GOT3 (cell line): ENCODE measurements at places on chromosomes 3 and 15.

- no peak for DNase-seq
These were observed 202.0 kb downstream of the FNDC3B start for GRCh38 chr3:172241405-172241804.

DNA sequence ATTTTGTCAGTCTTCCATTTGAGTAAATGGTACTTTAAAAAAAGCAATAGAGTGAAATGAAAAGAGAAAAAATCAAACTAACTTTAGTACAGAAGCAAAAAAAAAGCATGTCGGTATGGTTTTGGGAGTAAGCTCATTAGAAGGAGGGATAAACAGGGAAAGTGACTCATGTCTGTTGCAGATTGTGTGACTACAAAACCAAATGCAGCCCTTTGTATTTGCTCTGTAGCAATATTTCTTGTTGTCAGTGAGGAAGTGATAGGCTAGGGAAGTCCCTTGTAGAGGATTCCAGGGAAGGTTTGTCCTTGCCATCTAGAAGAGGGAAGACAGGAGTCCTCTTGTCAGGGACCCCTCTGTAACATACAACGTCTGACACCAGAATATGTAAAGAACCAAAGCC is 150.5 kb upstream of the POU1F1 start:
- DNase-seq = no peak

- no peak for DNase-seq
These were observed 61.7 kb upstream of the VGLL3 start for GRCh38 chr3:87052499-87053260.

- DNase-seq = no peak
These were observed 68.1 kb upstream of the TLE3 start for GRCh38 chr15:70165716-70166284.

GRCh38 chr3:81592101-81592500 is 169.3 kb downstream of the GBE1 start:
- DNase-seq = no peak

DNA sequence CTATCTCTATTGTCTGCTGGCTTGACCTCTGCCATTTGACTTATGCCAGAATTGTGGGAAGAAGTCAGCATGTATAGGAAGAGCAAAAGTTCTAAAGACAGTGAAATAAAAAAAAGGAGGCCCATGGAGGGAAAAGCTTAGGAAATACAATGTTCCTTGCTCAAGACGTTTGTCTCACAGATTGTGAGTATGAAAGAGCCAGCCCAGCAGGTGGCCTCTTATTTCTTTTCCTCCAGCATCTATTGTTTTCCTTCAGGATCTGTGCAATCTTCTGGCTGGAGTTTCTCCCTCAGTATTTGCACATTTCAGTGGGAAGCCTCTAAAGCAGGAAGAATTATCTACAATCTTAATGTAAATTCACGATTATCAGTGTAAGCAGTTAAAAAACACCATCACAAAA is 43.7 kb downstream of the ZDHHC3 start:
- no peak for DNase-seq

DNA sequence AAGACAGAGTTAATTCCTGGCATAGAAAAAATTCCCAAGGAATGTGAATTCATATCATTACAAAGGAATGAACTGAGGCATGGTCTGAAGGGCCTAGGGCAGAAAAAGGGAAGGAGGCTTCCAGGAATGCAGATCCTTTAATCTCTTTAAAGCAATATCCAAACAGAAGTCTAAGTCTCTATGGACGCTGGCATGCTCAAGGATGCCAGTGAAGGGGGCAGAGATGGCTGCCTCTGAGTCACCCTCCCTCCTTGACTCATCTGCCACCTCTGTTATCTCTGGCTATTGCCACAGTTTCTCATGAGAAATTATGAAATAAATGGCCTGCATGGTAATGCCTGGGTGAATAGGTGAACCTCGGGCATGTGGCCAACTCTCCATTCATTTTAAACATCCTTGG is 96.3 kb upstream of the BCL6 start:
- DNase-seq = no peak

DNA sequence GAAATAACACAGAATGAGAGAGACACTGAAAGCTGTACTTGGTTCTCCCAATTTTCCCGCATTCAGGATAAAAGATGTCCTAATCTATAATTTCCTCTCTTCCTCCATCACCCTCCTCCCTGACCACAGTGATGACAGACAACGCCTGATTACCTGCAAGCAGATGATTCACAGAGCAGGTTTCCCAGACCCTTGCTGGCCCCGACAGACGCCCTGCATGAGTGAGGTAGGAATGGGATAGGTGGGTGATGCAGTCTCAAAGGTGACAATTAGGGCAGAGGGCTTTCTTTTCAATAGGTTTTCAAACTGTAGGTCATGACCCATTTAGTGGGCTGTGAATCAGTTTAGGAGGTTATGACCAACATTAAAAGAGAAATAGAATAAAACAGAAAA is 5.2 kb upstream of the CXCR6 start:
- no peak for DNase-seq

GRCh38 chr3:122394173-122394572 is 10.2 kb downstream of the FAM162A start:
- DNase-seq = no peak

- DNase-seq = no peak
These were observed 31.1 kb downstream of the EIF1B start for GRCh38 chr3:40340541-40341170.

DNA sequence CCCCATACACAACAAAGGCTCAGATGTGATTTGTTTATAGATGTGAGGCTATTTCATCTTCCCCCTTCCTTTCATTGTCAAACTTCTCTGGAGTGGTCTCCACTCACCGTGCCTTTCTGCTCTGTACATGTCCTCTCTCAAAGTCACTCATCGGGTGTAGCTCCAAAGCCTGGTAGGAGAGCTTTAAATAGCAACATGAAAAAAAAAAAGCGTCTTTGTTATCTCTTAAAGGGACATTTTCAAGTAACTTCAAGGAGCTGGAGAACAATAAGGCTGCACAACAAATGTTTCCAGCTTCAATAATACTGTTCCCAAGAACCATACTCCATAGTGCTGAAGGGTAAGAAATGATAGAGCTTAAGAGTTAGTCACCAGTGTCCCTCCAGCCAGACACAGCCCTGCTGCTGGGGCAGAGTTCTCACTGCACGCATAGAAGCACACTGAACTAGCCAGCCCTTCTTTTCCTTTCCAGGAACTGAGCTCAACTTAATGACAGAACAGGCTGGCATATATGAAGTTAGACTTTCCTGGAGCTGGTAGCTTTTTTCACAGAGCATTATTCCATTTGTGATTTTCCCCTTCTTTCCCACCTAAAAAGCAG is 8.1 kb downstream of the FBXO40 start:
- no peak for DNase-seq

DNA sequence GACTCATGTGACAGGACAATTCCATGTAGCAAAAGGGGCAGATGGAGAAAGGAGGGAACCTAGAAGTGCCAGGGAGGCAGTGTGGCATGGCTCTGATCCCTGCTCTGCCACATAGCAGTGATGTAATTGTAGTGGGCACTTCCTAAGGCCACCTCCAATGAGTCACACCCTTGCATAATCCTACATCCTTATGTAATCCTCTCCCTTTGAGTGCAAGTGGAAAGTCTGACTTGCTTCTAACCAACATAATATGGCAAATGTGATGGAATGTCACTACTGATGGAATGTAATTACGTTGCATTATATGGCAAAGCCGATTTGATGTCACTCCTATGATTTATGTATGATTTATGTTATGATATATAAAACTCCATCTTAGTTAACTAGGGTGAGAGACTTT is 72.9 kb upstream of the ATP2C1 start:
- no peak for DNase-seq

GRCh38 chr15:62307551-62307950 is 142.5 kb upstream of the C2CD4B start:
- DNase-seq = no peak

DNA sequence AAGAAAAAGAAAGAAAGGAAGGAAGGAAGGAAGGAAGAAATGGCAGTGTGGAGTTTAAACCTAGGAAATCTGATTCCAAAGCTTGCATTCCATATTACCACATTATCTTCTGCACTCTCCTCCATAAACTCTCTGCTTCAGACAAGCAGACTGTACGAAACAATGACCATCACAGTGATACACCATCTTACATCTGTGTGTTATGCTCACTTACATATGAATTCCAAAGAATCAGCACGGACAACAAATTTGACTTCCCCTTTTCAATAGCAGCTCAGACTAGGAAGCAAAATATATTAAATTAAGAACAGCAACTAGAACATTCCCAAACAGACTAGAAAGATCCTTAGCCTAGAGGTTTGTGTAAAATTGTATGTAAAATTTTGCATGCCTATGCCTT is 18.0 kb upstream of the PPM1L start:
- DNase-seq = no peak

- DNase-seq = no peak
These were observed 118.7 kb downstream of the LRIG1 start for GRCh38 chr3:66382142-66382541.

DNA sequence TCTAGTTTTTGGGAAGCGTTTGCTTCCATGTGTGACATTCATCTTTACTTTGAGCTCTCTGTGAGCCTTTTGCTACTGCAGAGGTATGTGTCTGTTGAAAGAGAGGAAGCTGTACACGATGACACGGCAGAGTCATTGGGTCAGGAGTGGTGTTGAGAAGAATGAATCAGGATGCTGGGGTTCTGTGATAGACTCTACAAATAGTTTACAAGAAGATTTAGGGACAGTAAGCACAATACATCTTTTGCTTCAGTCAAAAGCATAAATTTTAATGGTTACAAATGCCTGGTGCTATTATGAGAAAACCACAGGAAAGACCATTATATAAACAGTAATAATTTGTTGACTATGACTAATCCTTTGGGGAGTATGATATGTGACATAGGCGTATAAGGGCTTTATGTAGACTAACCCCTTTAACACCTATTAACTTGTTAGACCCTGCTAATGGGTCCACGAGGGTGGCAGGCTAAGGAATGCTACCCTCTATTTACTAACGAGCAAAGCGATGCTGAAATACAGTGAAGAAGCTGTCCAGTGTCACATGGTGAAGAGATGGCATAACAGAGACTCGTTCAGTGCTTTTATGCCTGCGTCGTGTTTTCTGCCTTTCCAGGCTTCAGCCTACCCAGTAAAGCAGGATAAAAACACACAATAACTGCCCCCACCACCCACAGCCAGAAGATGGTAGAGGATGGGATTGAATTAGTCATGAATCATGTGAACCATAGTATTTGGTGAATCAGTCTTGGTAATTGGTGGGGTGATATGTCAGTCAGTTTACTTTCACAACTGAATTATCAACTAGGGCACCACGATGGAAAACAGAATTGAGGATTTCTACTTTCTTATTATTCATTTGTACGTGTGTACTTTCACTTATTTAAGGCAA is 118.8 kb downstream of the LPP start:
- no peak for DNase-seq

DNA sequence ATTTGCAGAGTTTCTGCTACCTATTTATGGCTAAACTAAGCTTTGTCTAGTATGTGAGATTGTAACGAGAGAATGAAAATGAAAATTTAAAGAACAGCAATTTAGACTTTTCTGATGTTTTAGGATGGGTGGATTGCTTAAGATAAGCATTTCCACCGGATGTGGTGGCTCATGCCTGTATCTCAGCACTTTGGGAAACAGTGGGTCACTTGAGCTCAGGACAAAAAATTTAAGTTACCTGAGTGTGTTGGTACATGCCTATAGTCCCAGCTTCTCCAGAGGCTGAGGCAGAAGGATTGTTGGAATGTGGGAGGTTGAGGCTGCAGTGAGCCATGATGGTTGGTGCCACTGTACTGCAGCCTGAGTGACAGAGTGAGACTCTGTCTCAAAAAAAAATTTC is 3.3 kb downstream of the PPP4R2 start:
- no peak for DNase-seq

- DNase-seq = no peak
These were observed 40.5 kb downstream of the TGM4 start for GRCh38 chr3:44914936-44915335.

DNA sequence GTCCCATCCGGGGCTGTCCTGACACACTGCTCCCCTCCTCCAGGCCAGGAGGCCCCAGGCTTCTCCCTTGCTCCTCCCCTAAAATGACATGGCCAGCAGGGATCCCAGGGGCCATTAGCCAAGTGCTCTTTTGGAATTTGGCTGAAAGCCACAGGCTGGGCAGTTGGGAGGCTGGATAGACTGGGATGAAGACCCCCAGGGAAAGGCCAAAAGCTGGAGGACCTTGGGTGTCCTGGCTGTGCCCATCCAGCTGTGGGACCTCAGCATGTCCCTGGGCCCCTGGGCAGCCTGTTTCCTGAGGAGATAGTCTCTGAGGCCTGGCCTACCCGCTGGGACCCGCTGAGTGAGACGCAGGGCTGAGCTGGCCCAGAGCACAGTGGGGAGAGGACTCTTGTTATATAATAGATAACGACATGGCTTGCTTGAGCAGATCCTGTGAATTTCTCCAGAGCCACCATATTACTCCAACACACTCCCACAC is 5.7 kb upstream of the PDE8A start:
- no peak for DNase-seq

- DNase-seq = no peak
These were observed 60.3 kb downstream of the TGFBR2 start for GRCh38 chr3:30666572-30667279.

- DNase-seq = no peak
These were observed 137.9 kb upstream of the LIPC start for GRCh38 chr15:58293622-58294550.

GRCh38 chr3:171932153-171932611 is 89.0 kb downstream of the TMEM212 start:
- DNase-seq = no peak

GRCh38 chr3:121724130-121724529 is 25.4 kb downstream of the GOLGB1 start:
- no peak for DNase-seq

DNA sequence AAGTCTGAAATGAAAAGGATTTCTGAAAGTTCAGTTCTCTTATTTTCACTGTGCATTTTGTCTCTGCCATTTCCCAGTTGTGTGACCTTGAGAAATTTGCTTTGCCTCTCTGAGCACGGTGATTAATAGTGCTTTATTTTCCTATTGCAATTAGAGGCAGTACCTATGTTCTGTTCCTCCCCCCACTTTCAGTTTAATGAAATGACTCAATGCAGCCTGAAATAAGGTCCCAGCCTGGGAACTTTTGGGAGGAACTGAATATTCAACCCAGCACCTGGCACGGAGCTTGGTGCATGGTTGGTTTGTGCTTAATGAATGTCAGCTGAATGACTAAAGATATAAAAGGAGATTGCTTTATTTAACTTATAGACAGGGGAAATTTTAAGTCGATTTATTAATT is 352.6 kb downstream of the PDCD6IP start:
- DNase-seq = no peak

- no peak for DNase-seq
These were observed 130.1 kb upstream of the STAC start for GRCh38 chr3:36250191-36250590.

DNA sequence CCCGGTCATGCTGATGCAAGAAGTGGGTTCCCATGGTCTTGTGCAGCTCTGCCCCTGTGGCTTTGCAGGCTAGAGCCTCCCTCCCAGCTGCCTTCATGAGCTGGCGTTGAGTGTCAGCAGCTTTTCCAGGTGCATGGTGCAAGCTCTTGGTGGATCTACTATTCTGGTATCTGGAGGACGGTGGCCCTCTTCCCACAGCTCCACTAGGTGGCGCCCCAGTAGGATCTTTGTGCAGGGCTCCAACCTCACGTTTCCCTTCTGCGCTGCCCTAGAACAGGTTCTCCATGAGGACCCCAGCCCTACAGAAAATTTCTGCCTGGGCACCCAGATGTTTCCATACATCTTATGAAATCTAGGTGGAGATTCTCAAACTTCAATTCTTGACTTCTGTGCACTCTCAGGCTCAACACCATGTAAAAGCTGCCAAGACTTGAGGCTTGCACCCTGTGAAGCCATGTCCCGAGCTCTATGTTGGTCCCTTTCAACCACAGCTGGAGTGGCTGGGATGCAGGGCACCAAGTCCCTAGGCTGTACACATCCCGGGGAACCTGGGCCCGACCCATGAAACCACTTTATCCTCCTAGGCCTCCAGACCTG is 238.4 kb upstream of the MDFIC2 start:
- no peak for DNase-seq
